ENCODE measurements at places on chromosomes 13 and 19.

- no peak for DNase-seq
Measured at GRCh38 chr13:95708811-95709500, 32.0 kb downstream of the DNAJC3 start.

DNA sequence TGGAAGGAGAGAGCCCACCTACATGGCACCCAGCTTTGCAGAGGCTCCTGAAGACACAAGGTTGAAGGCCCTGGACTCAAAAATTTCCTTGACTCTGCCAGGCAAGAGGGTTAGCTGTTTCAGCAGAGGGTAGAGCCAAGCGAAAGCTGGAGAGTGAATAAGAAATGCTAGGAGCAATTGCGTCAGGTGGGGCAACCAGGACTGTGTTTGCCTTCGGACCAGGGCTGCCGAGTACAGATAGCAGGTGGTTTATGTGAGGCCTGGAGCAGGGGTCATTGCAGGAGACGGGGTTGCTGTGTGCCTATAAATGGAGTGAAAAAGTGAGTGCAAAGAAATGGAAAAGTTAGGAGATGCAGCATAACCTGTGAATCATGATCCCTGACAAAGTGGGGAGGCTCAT, 59.1 kb downstream of the IRS2 start:
- DNase-seq, result no peak

DNA sequence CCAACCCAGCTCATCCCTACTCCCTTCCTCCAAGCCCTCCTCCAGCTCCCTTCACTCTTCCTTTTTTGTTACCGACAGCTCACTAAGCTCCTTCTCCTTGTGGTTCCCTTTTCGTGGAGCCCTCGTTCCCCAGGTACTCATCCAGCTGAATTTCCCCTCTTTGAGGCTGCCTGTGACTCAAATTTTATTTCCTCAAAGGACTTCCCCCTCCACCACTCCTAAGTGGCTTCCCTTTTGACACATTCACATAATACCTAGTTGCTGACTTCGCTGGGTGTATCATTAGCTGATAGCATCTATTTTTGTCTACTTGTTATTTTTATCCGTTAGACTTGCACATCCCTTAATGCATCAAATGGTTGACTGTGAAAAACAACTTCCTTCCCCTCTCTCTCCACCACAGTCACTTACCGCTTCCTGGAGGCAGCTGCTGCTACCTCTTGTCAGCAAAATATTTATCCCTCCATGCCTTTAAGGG, 14.5 kb downstream of the FFAR2 start:
- peak; percentile 22 for DNase-seq

- no peak for DNase-seq
Measured at GRCh38 chr19:17602217-17602616, 46.8 kb downstream of the COLGALT1 start.

DNA sequence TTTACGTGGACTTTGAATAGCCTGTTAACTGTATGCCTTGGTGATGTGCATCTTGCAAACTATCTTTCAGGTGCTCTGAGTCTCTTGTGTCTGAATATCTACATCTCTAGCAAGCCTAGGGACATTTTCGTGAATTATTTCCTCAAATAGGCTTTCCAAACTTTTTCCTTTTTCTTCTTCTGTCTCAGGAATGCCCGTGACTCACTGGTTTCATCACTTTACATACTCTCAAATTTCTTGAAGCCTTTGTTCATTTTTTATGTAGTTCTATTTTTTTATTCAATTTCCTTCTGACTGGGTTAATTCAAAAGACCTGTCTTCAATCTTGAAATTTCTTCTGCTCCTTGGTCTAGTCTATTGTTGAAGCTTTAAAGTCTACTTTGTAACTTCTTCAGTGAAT, 332.2 kb downstream of the OXGR1 start:
- no peak for DNase-seq

GRCh38 chr13:98022210-98022609, 68.7 kb downstream of the IPO5 start:
- no peak for DNase-seq

GRCh38 chr19:5974721-5975387, 3.1 kb downstream of the RANBP3 start:
- no peak for DNase-seq

- no peak for DNase-seq
Measured at GRCh38 chr13:66617786-66618185, 612.4 kb downstream of the PCDH9 start.

- DNase-seq, result no peak
Measured at GRCh38 chr19:54465426-54466109, 2.0 kb upstream of the LENG9 start.

DNA sequence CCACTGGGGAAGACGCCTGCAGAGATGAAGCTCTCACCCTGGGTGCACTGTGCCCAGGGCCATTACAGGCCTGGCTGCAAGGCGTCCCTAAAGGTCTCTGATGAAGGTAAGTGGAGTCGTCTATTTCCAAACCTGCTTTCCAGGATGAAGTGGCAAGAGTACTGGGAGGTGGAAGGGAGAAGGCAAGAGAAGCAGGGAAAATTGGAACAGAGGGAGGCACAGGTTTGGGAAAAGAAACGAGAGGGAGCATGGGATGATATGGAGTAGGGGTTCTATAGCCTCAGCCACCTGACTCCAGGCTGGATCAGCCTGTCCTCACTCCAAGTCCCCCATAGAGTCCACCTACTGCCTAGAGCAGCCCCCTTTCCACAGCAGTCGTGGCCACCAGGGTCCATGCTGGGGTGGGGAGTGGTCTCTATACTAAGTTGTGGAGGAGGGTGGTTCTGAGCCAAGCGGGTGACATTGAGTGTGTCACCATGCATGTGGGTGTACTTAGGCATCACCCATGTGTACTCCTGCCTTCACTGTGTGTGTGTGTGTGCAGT, at the start of gene OR10H5:
Gene OR10H5, plus strand, starts transcription at position 51 of the 545 bp plus-strand sequence. CDS start 6,388 bp downstream, outside the sequence.
- no peak for DNase-seq

GRCh38 chr13:94121686-94122085, 357.8 kb downstream of the DCT start:
- DNase-seq, result no peak

DNA sequence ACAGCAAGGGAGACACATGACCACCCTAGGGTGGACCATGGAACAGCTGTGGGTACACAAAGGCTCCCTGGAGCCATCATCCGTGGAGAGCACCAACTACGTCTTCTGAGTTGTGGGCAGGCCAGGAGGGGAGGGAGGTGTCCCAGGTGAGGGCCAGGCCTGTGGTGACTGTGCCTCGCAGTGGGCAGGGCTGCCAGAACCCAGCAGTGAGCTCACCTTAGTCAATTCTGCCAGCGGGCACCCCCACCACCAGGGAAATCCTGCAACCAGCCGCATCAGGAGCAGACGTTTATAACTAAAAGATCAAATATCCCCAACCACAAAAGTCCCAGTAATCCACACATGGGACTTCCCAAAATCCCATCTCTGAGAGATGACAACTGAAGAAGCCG, 19.6 kb downstream of the ELL start:
- DNase-seq, result no peak

DNA sequence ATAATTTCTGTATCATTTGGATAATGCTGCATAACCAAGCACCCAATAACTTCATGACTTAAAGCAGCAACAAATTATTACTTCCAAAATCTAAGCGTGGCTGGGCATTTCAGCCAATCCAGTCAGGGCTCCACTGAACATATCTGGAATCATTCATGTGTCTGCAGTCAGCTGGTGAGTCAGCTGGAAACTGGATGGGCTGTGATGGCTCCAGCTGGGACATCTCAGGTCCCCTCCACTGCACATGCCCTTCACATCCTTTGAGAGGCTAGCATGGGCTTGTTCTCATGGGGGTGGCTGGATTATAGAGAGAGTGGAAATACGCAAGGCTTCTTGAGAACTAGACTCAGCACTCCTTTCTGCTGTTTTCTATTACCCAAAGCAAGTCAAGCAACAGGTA, 961.9 kb downstream of the DIAPH3 start:
- no peak for DNase-seq

- DNase-seq, result peak; percentile 93
Measured at GRCh38 chr19:39405958-39406655, 540 bp upstream of the ZFP36 start.

DNA sequence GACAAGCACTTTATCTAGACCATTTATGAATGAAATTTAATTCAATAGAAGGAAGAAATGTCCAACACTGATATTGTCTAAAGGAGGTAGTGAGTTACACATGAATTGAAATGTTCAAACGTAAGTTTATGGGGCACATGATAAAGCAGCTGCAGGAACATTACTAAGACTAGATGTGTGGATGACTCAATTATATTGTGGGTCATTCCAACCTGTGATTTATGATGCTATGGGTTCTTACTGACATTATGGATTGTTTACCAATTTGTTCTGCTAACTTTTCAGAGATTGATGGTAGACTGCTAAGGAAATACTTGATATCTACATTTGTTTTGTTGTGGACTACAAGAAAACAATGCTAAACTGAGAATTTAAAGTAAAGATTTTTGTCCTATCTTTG, 56.1 kb upstream of the ATXN8OS start:
- no peak for DNase-seq

- no peak for DNase-seq
Measured at GRCh38 chr13:43111559-43112400, 88.4 kb downstream of the DNAJC15 start.

- peak; percentile 50 for DNase-seq
Measured at GRCh38 chr19:54029930-54030490, 33.7 kb downstream of the VSTM1 start.

- DNase-seq, result no peak
Measured at GRCh38 chr19:50705422-50706019, 14.1 kb downstream of the SHANK1 start.

- no peak for DNase-seq
Measured at GRCh38 chr19:53907193-53907581, 1.9 kb upstream of the CACNG7 start.

DNA sequence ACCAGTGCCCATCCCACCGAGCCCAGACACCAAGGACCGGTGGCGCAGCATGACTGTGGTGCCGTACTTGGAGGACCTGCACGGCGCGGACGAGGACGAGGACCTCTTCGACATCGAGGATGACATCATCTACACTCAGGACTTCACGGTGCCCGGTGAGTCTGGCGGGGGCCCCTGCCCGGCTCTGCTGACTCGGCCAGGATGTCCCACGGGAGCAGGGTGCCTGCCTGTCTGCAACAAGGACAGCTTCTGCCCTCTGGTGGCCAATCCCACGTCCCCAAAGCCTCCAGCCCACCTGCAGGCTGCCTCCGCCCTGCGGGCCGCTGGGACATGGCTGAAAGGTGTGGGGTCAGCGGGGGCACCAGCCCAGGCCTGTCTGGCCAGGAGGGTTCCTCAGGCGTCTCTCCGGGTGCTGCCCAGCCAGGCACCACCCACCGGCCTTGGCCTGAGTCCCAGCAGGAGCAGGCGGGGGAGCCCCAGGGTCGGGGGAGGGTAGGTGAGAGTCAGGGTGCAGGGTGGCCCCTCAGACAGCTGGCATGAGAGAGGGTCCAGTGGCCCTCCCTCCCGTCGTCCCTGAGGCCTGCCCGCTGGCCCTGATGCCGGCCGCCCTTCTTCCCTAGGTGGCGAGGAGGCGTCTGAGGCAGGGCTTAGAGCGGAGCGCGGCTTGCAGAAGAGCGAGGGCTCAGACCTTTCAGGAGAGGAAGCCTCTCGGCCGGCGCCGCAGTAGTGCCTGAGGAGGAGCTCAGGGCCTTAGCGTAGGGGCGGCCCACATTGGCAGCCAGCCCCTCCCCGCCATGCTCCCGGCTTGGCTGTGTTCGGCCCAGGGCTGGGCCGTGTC, 14.6 kb downstream of the CBARP start:
- DNase-seq, result no peak

GRCh38 chr13:52128714-52129700, at the start of gene NEK5:
NEK5 (minus strand) TSS chr13:52129073; CDS start chr13:52127482, 1,591 bp downstream.
- DNase-seq, result peak; percentile 35
